Activated T-cell treated with anti-CD3 and anti-CD28 coated beads for 1 hour (primary cell): ENCODE measurements at places on chromosomes 4 and X.

GRCh38 chrX:41090568-41091238, 5.5 kb downstream of the USP9X start:
- no peak for DNase-seq

DNA sequence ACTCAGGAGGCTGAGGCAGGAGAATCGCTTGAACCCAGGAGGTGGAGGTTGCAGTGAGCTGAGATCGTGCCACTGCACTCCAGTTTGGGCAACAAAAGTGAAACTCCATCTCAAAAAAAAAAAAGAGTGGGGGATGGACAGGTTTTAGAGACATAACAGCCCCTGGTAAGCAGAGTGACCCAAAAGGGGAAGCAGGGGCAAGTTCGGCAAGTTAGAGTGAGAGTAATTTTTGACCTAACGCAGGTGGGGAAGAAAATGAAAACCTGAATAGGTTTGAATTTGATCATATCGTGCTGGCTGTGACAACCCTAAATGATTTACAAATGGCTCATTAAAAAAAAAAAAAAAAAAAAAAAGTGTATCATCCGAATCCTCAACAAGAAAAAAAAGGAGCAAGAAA, 25.7 kb upstream of the TMEM131L start:
- no peak for DNase-seq

GRCh38 chr4:67750691-67751090, 3.5 kb downstream of the GNRHR start:
- no peak for DNase-seq

DNA sequence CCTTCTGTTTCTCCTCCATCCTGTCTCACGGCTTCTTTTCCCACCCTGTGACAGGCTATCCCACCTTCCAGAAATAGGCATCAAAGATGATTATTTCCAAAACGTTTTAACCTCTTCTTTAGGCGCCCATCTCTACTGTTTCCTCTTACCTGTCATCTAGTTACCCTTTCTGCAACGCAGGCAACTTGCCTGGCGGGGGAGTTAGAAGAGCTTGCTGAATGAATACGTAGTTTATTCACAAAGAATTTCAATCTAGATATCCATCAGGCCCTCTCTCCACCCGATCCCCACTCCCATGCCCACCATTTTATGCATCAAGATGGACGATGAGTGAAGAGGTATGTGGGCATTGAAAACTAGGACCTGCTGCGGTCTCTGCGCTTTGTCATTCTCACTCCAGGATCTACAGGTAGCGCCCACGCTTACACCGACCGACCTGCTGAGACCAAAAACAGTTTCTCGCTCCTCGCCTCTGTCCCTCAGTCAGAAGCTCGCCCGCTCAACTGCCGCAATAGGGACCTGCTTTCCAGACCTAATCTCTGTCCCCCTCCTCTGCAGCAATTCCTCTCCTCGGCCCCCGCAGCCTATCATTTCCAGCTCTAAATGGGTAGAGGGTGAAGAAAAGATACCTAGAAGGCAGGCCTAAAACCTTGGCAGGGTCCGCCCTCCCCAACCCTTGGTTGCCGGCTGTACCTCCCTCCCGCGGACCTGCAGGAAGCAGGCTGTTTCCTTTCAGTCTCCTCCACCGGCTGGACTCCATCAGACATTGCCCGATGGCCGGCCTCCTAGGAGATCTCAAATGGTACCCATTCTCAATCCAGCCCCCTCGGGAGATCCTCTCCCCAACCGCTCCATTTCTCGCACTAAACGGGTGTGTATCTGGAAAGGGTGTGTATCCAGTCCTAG, 624 bp downstream of the BEX5 start:
- peak; percentile 1 for DNase-seq

DNA sequence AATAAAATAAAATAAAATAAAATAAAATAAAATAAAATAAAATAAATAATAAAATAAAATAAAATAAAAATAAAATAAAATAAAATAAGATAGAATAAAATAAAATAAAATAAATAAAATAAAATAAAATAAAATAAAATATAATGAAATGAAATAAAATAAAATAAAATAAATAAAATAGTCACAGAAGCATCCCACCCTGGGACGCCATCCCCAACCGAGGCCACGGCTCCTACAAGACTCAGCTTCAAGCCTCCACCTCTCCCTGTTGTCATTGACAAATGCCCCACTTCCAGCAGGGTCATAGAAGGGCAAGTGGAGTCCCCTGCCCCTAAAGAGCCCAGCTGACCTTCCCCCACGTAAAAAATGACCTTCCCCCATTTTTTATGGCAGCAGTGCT, 30.2 kb downstream of the CRLF2 start:
- DNase-seq: no peak
